ENCODE measurements at places on chromosomes 7 and 10.

DNA sequence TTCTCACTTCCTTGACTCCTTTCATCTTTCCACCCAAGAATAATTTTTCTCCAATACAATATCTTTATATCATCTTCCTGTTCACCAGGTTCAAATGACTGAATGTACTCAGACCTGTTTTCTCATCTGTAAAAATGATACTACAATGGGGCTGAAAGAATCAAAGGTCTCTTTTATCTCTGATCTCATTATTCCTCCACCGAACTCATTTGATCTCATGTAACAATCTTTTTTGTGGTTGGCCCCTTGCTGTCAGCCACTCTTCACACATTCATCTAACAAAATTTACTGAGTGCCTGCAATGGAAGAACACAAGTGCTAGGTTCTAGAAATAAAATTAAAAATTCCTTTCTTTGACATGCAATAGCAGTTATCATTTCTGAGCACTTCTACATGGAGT, 65.0 kb downstream of the GRM8 start:
- no peak for DNase-seq

GRCh38 chr10:80457554-80458262, 3.6 kb downstream of the TSPAN14 start:
- no peak for DNase-seq

- DNase-seq, result no peak
Measured at GRCh38 chr10:8637640-8638039, 583.2 kb downstream of the GATA3 start.

- DNase-seq, result no peak
Measured at GRCh38 chr10:68330852-68331454, 911 bp upstream of the HNRNPH3 start.

DNA sequence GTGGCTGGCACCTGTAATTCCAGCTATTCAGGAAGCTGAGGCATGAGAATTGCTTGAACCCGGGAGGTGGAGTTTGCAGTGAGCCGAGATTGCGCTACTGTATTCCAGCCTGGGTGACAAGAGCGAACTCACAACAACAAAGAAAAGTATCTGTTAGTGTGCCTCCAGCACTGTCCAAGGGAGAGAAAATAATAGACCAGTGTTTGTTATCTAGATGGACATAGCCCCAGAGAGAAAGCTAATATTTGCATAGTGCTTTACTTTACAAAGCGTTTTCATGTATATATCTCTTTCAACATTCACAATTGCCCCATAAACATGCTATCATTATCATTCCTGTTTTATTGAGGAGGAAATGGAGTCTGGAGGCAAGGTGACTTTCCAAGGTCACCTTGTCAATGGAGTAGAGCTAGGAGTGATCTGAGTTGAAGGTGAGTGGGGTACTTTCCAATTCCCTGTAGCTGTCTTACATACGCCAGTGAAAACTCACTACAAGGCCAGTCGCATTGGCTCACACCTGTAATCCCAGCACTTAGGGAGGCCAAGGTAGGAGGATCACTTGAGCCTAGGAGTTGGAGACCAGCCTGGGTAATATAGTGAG, 49.7 kb upstream of the KIF5B start:
- DNase-seq, result no peak

- no peak for DNase-seq
Measured at GRCh38 chr10:89245802-89246201, 5.8 kb downstream of the LIPA start.

DNA sequence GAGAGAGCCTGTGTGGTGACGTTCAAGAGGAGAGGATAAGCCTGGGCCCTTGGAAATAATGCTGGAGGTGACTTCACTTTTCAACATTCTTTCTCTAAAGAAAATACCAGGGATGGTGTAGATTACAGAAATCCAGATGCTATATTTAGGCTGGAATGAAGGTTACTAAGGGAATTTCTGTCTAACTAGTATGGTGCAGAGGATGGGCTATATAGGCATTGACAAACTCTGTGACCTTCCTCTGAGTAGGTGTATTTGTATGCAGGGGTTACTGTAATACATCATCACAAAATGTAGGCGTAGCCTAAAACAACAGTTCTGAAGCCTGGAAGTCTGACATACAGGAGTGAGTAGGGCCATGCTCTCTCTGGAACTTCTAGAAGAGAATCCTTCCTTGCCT, 155.3 kb upstream of the INHBA start:
- DNase-seq, result peak; percentile 60

- DNase-seq, result no peak
Measured at GRCh38 chr7:94253686-94254085, 141.0 kb upstream of the COL1A2 start.

DNA sequence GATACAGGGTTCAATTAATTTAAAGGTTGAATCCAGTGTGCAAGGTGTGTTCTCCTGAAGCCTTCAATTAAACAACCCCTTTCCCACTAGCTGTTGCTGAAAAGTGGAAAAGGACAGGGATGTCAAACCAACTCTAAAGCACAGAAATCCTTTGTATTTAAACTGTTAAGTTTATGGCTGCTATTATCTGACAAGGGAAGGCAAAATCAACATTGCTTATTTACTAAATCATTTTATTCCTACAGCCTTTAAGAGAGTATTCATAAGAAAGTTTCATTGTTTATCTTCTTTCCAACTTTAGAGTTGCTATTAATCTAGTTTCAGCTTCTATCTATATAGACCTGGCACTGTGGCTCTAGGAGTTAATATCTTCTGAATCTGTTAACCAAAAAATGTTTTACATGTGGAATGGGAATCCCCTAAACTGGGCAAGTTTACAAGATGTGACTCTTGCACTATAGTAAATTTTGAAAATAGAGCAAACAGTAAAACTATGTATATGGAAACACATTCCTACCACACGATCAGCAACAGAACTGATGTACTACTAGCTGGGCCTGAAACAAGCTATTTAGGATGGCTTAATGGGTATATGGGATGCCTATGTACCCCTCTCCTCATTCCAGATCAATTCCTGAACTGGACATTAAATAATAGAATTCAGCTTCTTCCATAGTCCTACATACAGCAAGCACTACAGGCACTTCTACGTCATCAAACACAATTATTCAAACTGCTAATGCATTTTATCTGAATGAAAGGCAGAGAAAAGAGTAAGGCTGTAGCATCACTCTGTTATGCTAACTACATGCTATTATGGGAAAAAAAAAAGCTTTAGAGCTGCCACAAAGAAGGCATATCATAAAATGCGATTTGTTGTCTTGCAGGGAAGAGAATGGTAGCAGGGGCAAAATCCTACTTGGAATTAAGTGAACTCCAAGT, 52.8 kb downstream of the CDK6 start:
- DNase-seq, result peak; percentile 67

- no peak for DNase-seq
Measured at GRCh38 chr10:28811639-28812349, 134.5 kb downstream of the BAMBI start.

GRCh38 chr7:8434290-8435002, 1.0 kb downstream of the NXPH1 start:
- no peak for DNase-seq

All from EH (cell line).